ENCODE measurements at places on chromosomes 11 and 22. TPM values are rescaled to one million over a fixed set of nuclear protein-coding genes. Genes with fewer than 3 reads are reported as not detected.

UPK3A gene
- not detected for total RNA-seq

DPAGT1 gene
- total RNA-seq, result 29.4 TPM

DNA sequence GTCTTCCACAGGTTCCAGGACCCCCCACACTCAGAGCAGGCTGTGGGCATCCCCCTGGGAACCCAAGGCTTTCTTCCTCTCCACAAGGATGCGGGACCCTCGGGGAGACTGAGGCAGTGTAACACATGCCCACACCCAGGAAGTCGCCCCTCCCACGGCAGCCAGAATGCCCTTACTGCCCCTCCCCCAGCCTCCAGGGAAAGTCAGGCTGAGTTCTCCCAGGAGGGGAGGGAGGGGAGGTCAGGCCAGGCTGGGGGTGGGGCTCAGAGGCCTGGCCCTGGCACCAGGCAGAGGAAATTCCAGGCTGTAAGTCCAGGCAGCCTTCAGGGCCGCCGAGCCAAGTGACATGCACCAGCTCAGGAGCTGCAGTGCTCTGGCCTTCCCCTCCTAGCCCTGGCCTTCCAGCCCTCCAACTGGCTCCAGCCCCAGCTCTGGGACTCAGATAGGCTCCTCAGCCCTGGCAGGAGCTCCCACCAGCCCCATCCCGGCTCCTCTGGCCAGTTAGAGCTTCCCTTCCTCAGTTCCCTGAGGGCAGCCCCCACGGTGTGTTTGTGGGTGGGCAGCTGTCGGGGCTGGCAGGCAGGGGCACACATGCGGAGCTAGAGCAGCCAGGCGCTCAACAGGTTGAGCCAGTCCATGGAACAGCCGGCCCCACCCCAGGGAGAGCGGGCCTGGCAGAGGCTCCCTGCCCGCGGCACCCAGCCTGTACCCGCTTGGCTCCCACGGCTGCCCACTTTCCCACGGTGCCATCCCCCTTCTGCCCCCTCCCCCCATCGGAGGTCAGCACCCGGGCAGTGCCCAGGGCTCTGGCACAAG, 3.6 kb downstream of the BCL9L start:
- DNase-seq, result peak; percentile 88

- DNase-seq, result no peak
Measured at GRCh38 chr11:106998916-106999188, 19.4 kb downstream of the GUCY1A2 start.

CST6 gene
- total RNA-seq, result not detected
